Stimulated activated CD8-positive, alpha-beta memory T cell treated with anti-CD3 and anti-CD28 coated beads, Interleukin-12 subunit alpha, Interleukin-12 subunit beta, amount 100 ng/mL, for 4 hours (primary cell): ENCODE measurements at places on chromosomes 11 and 22.

DNA sequence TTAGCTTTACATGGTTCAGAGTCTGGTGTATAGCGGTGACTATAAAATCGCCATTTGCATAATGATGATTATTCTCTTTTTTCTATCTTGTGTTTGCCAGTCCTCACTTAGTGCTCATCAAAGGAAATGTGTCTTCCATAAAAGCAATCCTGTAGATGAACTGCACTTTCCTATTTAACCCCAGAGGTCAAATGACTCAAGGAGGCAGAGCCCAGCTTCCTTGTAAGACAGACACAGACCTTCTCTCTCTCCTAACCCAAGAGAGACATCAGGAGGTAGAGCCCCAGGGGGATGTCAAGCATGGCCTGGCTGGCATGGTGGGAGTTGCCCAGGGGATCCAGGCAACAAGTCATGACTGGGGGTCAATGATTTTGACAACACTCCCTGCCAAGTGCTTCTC, 46.9 kb upstream of the CRTAM start:
- DNase-seq, result no peak

DNA sequence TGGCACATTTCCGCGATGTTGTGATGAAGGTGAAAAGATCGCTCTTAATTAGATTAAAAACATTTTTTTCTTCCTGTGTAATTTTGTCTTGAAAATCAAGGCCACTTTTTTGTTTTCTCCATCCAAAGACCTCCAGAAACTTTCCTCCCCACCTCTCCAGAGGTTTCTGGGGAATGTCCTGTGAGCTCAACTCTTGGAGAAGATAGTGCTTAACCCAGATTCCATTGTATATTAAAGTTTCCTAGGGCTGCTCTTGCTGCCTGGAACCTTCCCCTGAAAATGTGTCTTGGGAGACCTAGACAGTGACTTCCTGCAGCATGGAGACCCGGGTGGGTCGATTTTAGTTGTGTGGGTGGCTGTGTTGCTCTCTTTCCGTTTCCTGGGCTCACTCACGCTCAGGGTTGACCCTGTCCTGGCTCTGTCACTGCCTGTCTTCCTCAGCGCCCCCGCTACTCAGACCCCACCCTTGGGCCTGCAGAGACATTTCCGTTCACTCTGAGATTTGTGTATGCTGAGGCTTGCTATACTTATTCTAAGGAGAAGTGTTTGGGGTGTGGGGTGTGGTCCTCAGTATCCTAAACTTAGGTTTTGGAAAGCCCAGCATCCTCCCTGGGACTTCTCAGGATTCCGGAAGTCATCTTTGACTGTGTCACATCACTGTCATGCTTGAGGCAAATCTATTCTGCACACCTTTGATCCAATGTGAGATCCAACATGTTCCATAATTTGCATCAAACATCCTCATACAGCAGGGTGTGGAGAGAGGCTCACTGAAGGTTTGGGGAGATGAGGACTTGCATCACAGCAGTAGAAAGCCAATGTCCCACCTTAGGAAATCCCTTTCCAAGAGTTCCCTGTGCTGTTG, 47.2 kb downstream of the KCNQ1OT1 start:
- DNase-seq, result no peak

DNA sequence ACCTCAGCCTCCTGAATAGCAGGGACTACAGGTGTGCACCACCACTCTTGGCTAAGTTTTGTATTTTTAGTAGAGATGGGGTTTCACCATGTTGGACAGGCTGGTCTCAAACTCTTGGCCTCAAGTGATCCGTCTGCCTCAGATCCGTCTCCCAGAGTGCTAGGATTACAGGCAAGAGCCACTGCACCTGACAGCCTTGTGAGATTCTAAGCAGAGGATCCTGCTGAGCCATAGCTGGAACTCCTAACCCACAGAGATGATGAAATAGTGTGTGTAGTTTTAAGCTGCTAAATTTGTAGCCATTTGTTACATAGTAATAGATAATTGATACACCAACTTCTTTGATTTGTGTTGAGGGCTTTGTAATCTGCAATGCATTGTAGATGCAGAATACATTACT, 51.1 kb downstream of the CLMP start:
- DNase-seq, result no peak

DNA sequence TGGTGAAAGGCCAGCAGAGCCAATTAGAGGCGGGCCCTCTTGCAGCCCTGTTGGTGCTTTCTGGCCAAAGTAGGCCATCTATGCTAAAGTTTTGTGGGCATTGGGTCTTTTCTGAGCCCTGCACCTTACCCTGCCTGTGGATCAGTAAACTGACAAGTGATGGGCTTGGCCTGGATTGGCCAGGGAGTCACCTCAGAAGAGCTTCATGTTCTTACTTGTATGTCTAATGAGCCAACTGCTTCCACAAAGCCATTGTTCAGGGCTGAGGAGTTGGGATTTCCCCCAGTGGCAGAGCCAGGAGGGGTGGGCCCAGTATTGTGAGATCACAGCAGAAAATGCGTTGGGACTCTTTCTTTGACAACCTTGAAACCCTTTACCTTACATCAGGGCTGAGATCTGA, 90.4 kb downstream of the CWC15 start:
- DNase-seq, result no peak

DNA sequence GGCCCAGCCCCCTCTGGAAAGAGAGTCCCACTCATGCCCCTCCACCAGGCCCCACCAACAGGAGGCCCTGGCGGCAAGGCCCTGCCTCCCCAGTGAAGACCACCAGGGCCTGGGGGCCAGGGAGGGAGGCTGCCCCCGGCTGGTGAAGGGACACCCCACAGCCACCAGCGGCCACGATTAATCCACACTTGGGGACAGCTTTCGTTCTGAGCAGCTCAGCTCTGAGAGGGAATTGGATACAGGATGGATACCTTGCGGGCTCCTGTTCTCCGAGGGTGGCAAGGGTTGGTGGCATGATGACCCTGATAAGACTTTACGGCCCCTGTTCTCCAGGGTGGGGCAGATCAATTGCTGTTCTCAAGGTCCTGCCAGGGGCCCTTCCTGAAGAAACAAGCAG, 6.9 kb upstream of the NLRP6 start:
- DNase-seq, result no peak

DNA sequence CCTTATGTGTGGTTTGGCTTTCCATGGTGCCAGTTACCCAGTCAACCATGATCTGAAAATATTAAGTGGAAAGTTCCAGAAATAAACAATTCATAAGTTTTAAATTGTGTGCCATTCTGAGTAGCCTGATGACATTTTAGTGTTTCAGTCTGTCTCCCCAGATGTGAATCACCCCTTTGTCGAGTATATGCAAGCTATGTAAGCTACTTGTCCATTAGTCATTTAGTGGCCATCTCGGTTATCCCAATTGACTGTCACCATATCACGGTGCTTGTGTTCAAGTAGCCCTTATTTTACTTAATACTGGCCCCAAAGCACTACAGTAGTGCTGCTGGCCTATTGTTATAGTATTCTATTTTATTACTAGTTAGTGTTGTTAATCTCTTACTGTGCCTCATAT, 44.9 kb downstream of the ATG16L2 start:
- no peak for DNase-seq

DNA sequence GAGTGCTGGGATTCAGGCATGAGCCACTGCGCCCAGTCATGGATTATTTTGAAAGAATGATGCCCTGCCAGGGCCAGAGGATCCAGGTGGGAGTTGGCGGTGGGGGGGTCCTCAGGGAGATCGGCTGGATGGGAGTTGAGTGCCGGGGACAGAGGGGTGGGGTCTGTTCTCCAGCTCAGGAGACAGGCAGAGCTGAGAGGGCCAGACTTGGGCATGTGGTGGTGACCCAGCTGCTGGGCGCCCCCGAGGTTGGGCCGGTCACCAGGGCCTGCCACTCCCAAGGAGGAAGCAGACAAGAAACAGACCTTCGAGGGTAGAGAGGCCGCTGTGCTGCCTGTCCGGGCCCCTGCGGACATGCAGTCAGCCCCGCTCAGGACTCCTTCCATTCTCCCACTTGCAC, 11.8 kb upstream of the PRODH start:
- DNase-seq, result no peak

- DNase-seq, result no peak
Observed at GRCh38 chr11:60757231-60757800, 649 bp downstream of the MS4A15 start.
